ENCODE measurements at places on chromosomes 11 and 22.

DNA sequence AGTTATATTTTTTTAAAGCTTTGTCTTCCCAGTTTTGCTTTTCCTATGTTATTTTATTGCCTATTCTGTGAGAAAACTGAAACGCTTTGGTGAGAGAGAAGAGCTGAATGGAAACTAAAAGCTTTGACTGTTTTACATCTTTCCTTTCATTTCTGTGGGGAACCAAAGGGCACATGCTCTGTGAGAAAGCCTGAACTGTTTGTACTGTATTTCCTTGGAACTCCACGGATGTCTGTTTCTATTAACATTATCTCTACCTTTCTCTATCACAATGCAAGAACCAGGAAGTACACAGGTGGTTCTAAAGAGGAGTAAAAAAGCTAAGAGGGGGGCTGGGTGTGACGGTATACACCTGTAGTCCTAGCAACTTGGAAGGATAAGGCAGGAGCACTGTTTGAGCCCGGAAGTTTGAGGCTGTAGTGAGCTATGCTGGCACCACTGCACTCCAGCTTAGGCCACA is 43.8 kb downstream of the CELF1 start:
- no peak for DNase-seq

DNA sequence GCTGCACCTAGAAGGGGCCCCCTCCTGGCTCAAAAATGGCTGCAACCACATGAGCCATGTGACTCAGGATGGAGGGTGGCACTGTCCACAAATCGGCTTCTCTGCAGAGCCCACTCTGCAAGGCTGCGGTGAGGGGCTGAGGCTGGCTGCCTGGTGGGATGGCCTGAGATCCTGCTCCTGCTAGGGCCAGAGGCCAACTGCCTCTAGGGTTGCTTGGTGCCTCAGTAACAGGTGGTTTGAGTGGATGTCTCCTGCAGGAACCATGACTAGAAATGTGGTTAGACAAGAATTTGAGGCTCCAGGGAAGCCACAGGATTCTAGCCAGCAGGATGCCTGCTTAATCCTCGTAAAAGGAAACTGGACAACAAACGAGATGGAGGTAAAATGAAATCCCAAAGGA is 17.1 kb downstream of the PATZ1 start:
- DNase-seq, result no peak

DNA sequence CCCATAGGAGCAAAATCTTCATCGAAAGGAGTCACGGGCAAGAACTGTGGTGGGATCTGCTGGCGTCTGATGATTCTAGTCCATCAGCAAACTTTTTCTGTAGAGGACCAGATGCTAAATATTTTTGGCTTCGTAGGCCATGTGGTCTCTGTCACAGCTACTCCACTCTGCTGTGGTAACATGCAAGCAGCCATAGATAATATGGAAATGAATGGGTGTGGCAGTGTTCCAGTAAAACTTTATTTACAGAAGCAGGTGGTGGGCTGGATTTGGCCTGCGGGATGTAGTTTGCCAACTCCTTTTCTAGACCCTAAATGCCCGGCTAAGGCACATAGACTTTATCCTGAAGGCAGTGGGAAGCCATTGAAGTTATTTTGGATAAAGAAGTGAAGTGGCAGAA is 32.9 kb downstream of the BMAL1 start:
- no peak for DNase-seq

GRCh38 chr11:67274768-67275605 is 8.7 kb downstream of the GRK2 start:
- DNase-seq, result no peak

Measured in NCI-H1417 treated with DMSO at 0.1 percent for 48 hours (cell line).